ENCODE measurements at places on chromosomes 5 and 9.
A peak's percentile ranks its signal among the peaks of the same experiment; 100 is the strongest.

DNA sequence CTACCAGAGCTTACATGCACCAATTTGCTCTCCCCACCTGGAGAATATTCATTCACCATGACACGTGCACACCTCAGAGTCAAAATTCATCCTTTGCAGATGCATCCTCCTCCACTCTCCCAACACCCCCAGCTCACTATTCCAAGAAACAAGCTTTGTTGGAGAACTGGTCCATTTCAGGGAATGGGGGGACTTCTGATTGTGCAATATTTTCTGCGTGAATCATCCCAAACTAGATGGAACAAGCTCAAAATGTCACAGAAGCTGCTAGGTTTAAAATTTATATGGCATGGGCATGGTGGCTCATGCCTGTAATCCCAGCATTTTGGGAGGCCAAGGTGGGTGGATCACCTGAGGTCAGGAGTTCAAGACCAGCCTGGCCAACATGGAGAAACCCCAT, 3.6 kb downstream of the GLDC start:
- DNase-seq, result no peak

GRCh38 chr9:107929443-107929842, 439.9 kb upstream of the KLF4 start:
- no peak for DNase-seq

- DNase-seq, result no peak
Observed at GRCh38 chr5:151406322-151406947, 41.0 kb upstream of the SLC36A1 start.

- DNase-seq, result no peak
Observed at GRCh38 chr5:175347931-175348330, 96.1 kb downstream of the DRD1 start.

DNA sequence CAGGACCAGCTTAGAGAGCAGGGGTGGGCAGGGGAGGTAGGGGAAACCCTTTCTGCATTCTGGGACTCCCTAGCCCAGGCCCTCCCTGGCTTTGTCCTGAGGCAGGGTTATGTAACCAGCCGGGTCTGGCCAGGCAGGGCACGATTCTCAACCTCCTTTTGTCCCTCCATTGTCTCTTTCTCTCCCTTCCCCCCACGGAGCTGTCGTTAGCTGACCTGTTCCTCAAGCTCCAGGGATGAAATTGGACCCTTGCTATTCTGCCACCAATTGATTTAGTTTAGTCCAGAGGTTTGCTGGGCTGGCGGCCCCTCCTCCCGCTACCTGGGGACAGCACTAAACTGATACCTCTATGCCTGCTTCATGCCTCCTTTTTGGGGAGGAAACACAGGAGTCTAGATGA, 9.4 kb upstream of the NDST1 start:
- DNase-seq, result no peak

DNA sequence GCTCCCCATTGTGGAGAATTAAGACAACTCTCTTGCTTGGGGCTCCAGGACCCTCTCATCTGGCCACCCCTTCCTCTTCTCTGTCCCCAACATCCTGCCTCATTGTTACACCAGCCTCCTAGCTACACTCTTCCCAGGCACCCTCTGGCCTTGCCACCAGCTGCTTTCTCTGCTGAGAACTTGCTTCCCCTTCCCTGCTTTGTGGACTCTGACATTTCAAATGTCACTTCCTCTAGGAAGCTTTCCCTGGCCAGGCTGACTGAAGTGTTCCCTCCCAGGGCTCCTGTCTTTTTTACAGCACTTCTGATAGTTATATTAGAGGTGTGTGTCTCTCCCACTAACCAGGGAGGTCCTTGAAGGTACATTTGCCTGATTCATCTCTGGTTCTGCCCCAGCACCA, 194.0 kb upstream of the KLF4 start:
- DNase-seq, result no peak

DNA sequence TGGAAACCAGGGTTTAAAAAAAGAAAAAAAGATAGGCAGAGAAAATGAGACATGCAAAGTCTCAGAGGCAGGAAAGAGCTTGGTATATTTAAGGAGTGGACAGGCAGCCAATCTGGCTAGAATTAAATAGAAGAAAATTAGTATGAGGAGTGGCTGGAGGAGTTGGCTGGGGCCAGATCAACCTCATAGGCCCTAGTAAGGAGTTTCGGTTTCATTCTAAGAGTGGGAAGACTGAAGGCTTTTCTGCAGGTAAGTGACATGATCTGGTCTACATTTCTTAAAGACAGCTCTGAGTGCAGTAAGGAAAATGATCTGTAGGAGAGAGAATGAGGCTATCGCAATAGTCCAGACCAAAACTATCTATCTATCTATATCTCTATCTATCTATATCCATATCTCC, 27.5 kb downstream of the ADRB2 start:
- no peak for DNase-seq

- DNase-seq, result no peak
Observed at GRCh38 chr5:124995421-124995820, 249.0 kb upstream of the ZNF608 start.

DNA sequence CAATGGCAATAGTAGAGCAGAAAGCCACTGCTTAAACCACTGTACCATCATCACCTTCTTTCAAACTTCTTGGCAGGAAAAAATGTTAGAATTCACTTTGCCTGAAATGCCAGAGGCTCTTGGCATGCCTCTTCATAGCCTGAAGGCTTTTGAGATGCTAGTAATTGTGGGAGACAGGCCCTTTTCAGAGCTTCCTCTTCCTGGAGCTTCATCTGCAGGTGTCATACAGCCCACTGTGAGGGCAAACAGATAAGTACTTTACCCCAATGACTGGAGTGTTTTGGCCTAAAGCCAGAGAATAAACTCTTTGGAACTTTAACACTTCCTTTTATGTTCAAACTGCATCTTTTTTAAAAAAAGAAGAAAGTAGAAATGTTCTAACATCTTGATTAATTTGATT, 81.3 kb upstream of the TMEM171 start:
- no peak for DNase-seq

DNA sequence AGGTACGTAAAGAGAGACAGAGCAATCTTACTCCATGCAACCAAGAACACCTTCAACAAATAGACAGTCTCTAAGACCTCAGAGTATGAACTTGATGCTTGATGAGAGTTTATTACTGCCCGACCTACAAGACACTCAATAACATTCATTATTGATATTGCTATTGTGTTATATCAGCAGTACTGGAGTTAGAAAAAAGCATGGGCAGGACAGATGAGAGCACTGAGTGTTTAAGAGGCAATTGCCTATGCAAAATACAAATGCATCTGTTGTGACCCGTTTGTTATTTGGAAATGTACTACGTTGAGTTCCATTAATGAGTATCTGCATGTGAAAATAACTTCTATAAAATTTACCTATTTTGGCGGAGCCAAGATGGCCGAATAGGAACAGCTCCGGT, 8.1 kb upstream of the MARCOL start:
- no peak for DNase-seq

DNA sequence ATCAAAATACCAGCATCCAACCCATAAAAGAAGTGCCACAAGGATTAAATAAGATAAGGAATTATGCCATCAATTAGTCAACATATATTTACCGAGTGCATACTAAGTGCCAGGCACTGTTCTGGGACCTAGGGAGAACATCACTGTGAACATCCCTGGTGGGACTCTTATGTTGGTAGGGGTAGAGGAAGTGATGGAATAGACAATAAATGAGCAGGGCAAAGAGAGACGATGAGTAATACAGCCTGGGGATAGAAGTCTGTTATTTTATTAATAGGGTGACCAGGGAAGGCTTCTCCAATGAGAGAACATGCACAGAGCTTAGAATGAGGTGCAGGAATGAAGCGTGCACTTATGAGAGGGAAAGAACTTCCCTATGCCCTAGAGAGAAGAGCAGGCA, 47.4 kb upstream of the VLDLR start:
- no peak for DNase-seq

- no peak for DNase-seq
Observed at GRCh38 chr5:112006721-112007120, 249.7 kb upstream of the NREP start.

- no peak for DNase-seq
Observed at GRCh38 chr5:672329-673160, 20.6 kb downstream of the TPPP start.

DNA sequence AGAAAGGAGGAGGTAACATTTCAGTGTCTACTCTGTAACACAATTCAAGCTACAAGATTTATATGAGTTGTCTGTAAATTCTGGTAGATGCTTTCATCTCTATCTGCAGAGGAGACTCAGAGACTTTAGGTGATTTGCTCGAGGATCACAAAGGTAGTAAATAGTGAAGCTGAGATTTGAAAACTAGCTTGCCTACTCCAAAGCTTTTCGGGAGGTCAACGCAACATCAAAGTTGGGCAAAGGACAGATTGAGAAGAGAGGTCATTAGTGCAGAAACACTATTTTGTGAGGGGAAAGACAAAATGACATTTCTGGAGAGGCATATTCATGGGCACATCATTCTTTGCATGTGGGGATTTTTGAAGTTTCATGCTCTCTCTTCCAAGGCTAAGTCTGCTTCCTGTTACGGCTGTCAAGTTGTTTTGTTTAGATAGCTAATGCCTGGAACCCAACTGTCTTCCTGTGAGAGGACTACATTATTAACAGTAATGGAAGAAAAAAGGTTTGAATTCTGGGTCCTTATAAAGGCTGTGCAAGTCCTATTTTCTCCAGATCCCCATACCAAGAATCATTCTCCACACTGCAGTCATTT, 413.5 kb upstream of the ZNF462 start:
- no peak for DNase-seq

- DNase-seq, result no peak
Observed at GRCh38 chr5:50874306-50875001, 208.0 kb downstream of the PARP8 start.

GRCh38 chr9:129320575-129321285, 142.7 kb upstream of the IER5L start:
- peak; percentile 13 for DNase-seq

- no peak for DNase-seq
Observed at GRCh38 chr5:171867786-171868185, 82.2 kb downstream of the SMIM23 start.

GRCh38 chr5:179700401-179700918, 1.7 kb downstream of the CANX start:
- no peak for DNase-seq

GRCh38 chr5:34622098-34622400, 34.1 kb upstream of the RAI14 start:
- no peak for DNase-seq

DNA sequence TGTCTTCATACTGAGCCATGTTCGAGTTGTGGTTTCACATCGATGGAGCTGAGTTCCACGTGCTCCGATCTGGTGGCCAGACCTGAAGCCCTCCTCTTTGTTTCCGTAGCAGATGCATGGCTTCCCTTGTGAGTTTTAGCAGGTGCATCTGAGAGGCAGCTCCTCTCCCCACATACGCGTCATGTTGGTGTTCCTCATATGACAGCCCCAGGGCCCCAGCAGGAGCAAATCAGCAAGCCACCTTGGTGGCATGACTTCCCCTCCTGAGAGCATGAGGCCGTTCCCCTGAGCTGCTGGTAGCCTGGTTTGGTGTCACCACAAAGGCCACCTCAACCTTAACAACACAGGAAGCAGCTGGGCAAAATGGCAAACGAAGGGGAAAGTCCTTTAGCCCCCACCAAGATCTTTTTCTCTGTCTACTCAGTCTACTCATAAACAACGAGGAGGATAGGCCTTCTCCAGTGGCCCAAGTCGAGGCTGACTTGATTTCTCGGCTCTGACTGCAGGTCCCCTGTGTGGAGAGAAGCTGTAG, 5.9 kb downstream of the CYFIP2 start:
- DNase-seq, result no peak

GRCh38 chr9:11755951-11756350, 937.2 kb upstream of the TYRP1 start:
- DNase-seq, result no peak

- DNase-seq, result no peak
Observed at GRCh38 chr5:87741881-87742280, 329.2 kb upstream of the CCNH start.

GRCh38 chr5:67409126-67409777, 212.7 kb upstream of the CD180 start:
- no peak for DNase-seq

GRCh38 chr9:133377721-133378216, 1.6 kb downstream of the STKLD1 start:
- DNase-seq, result no peak

DNA sequence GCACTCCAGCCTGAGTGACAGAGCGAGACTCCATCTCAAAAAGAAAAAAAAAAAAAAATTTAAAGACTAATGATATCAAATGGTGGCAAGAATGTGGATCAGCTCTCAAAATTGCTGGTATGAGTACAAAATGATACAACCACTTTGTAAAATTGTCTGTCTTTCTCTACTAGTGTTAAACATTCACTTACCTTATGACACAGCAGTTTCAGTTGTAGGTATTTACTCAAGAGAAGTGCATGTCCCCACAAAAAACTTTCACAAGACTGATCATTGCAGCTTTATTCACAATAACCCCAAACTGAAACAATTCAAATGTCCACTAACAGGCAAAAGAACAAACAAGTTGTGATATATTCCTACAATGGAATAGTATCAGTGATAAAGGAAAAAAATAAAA, 14.7 kb upstream of the CETN3 start:
- DNase-seq, result no peak

DNA sequence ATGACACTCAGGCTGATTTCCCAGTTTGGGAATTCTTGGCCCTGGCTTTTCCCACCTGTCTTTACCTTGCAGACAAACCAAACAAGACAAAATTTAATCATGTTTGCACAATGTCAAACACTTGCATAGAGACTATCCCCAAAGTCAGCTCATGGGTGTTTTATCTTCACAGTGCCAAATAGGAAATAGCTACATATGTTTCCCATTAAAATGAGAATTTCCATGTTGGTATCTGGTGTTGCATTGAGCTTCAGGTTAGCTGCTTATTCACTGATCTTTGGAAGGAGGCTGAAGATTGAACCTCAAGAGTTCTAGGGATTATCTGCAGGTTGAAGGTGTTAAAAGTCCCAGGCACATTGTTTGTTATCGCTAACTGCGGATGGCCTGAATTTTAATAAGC, 19.5 kb downstream of the MAP1B start:
- no peak for DNase-seq

DNA sequence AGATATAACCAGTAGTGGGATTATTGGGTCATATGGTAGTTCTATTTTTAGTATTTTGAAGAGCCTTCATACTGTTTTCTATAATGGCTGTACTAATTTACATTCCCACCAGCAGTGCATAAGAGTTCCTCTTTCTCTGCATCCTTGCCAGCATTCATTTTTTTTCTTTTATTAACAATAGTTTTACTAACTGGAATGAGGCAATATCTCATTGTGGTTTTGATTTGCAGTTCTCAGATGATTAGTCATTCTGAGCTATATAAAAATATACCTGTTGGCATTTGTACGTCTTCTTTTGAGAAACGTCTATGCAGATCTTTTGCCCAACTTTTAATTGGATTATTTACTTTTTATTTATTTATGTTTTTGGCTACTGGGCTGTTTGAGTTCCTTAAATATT, 1579.3 kb upstream of the CDH6 start:
- DNase-seq, result no peak

- DNase-seq, result no peak
Observed at GRCh38 chr5:139880416-139881142, 85.0 kb downstream of the PSD2 start.

DNA sequence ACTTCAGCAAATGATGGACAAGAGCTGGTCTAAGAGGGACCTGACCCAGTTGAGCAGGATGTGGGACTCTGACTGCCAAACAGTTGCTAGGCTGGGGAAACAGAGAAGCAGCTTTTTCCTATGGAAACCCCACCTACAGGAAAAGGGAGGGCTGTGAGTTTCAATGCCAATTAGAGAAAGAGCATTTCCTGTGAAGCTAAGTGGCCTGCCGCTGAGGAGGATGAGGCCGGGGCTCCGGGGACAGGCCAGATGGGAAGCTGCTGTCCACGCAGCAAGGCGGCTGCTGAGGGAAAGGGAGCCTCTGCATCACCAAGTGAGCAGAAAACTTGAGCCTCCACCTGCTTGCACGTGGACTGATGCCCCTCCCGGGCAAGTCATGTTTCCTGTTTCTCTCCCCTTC, at the start of gene PCDH12:
PCDH12 (minus strand) TSS at position 90 of the 400 bp plus-strand sequence. CDS start 351 bp downstream, outside the sequence.
- no peak for DNase-seq
